Neural crest cell (in vitro differentiated cells): ENCODE measurements at places on chromosomes 3 and 15.

GRCh38 chr3:164060923-164061322 is 1017.4 kb downstream of the SI start:
- no peak for DNase-seq

DNA sequence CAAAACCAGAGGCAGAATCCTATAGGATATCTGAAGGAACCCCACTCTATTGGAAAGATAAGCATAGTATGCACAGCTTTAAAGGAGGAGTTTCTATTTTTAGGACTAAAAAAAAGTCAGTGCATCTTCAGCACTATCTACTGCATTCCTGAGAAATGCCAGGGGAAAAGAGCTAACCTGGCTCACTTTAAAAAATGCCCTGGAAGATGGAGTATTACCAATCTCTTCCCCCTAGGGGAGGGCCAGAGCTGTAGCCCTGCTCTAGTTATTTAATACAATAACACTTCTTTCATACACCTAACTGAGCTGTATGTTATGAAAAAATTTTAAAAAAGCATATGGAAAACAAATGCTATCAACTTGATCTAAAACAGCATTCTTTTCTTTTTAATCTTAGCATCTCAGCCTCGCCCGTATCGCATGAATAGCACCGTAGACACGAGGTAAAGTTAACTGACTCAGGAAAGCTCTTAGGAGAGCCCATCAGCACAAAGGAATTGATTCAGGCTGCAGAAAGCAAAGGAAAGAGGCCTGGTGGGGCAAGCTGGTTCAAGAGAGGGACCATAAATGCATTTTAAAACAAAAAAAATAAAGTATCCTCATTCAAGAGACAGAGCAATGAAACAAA is 50.2 kb downstream of the TGM4 start:
- no peak for DNase-seq

- no peak for DNase-seq
These were observed 9.3 kb upstream of the BCL2L10 start for GRCh38 chr15:52121896-52122295.

GRCh38 chr3:167728176-167728575 is 6.5 kb downstream of the PDCD10 start:
- no peak for DNase-seq

DNA sequence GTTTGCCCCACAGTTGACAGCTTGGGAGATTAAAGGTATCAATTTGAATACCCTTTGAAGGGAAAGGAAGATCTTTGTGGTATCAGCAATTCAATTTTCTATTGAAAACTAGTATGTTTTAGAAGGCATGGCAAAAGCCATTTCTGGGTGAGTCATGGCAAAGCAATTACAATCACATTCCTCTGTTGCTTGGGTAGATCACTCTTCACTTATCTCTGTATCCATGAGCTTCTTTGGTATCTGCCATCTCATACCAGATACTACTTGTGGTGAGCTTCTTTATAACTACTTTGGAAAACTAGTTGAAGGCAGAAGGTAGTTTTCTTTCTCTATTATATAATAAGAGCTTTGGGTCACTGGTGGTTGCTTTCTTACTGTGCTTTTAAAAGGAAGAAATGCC is 28.3 kb upstream of the LSAMP start:
- no peak for DNase-seq

- DNase-seq, result no peak
These were observed 23.1 kb upstream of the MBNL1 start for GRCh38 chr3:152245498-152246170.

GRCh38 chr15:100769043-100769974 is 110.3 kb upstream of the ALDH1A3 start:
- no peak for DNase-seq

DNA sequence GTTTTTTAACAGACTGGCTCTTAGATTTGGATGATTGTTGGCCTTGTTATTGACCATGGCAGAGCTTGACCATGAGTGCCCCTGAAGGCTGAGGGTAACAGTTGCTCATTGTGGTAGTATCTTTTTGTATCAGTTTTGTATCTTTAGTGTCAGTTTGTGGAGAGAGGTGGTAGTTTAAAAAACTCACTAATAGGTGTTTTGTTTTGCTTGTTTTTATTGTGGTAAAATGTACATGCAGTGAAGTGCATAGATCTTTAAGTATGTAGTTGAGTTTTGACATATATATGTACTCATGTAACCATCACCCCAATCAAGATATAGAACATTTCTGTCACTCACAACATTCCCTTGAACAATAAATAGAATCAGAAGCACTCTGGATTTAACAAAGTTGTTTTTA is 9.8 kb downstream of the GMPS start:
- no peak for DNase-seq

DNA sequence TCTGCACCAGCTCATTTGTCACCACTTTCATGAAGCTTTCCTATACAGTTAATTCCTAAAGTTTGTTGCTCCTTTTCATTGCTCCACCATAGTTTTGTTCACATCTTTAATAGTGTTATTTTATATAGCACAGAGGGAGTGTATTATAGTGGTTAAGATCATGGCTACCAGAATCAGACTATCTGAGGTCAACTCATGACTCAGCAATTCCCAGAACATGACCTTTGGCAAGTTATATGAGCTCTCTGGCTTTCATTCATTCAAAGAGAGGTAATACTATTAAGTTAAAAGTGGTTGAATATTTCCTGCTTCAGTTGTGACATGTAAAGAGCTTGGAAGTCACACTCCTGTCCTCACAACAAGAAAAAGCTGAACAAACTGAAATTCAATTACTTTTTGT is 1073.5 kb downstream of the NAALADL2 start:
- no peak for DNase-seq

DNA sequence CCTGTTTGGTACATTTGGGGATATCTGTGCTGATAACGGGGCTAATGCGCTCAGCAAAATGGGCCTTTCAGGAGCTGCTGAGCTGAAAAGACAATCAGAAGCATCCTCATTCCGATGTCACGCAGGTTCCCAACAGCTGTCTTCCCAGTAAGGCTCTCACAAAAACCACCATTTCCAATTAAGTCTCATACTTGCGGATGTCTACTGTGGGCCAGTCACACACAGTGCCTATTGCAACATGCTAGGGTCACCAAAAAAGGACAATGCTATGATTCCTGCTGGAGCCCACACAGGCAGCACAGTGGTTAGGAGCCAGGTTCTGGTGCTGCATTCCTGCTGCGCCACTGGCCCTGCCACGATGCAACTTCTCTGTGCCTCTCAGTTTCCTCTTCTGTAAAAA is 16.4 kb upstream of the LDHAL6B start:
- no peak for DNase-seq

DNA sequence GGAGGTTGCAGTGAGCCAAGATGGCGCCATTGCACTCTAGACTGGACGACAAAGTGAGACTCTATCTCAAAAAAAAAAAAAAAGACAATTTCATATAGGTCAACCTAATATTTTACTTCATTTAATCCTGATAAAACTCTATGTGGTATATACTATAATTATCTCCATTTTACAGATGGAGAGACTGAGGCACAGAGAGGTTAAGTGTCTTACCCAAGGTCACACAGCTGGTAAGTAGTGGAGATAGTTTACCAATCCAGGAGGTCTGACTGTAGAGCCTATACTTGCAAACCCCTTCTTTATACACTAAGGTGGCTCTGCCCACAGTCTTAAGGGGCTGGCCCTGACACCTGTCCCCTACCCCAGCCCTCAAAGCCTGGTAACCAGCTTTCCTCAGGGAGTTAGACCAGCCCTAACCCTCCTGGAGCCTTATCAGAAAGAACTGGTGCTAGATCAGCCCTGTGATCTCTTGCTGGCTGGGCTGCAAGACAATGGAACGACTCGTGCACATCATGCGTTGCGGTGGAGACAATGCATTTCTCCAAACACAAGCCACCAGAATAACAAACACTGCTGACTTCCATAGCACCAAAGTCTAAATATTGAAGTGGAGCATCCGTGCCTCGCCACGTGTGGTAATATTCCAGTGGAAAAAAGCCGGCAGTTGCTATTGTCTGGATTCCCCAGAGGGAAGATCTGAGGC is 60.0 kb upstream of the SMAD3 start:
- no peak for DNase-seq

DNA sequence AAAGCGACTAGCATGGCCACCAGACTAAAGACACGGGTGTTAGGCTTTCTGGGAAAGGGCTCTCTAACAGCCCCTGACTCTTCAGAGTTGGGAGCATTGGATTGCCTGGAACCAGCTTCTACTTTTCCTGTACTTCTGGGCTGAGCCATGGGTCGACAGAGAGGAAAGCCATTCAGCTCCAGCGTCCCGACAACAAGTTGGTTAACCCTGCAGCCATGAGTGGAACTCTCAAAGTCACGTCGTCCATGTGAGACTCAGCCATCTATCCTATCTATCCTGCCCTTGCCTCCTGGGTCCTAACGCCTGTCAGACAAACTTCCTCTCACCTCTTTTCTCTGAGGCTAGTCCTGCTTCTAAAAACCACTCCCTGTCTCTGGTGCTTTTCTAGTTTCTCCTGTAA is 32.6 kb upstream of the TBC1D5 start:
- no peak for DNase-seq

- DNase-seq, result no peak
These were observed 97.6 kb upstream of the ALDH1A3 start for GRCh38 chr15:100781961-100782530.

- DNase-seq, result no peak
These were observed 873.0 kb downstream of the ROBO1 start for GRCh38 chr3:78894787-78895186.

DNA sequence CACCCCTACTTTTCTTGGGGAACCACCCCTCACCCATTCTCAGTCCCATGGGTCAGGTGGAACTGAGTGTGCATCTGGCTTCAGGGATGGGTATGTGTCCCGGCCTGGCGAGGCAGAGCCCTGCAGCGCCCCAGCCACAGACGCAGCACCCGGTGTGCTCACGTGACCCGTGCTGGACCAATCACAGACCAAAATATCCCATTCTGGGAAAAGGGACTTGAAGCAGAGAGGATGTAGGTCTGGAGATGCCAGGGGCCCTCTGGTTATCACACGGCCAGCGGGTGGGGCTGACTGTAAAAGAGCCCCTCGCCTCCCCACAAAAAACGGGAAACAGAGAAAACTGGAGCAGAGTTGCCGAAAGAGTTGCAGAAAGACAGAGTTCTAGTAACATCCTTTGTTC is 138.0 kb upstream of the RAD18 start:
- DNase-seq, result no peak
